SW 1271 (cell line): ENCODE measurements at places on chromosomes 6 and 20.

- peak; percentile 87 for DNase-seq
Observed at GRCh38 chr20:62704341-62704948, 4.2 kb upstream of the NTSR1 start.

DNA sequence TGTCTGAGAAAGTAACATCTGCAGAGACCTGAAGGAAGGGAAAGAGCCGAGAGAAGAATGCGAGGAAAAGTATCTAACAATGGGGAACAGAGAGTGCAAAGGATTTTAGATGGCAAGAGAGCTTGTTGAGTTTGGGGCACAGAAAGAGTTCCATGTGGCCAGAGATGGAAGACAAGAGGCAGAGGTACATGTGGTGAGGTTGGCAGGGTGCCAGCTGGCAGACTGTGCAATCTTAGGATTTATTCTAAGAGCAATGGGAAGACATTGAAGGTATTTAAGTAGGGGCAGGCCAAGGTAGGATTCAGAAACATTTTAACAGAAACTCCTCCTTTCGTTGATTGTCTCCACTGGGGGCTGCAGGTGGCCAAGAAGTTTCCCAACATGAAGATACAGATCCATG lies 20.4 kb upstream of the LBP start:
- no peak for DNase-seq

DNA sequence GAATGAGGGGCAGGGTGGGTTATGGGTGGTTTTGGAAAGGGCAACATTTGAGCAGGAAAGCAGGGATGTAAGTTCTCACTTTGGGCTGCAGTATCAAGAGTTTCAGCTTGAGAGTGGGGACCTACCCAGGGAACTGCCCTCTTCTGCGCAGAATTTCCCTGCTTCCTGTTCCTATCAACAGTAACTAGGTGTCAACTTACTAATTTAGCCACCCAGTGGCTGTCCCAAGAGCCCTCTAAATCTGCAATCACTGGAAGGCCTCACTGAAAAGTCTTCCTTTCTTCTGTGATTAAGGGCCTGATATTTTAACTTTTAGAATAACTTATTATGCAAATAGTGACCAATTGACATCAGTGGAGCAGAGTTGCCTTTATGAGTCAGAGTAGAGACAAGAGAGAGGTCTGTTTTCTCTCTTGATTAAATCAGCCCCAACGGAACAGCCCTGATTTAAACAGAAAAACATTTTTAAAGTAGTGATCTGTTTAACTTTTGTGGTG lies 118.2 kb upstream of the RIPOR2 start:
- DNase-seq, result no peak

- no peak for DNase-seq
Observed at GRCh38 chr6:12709556-12710232, 6.9 kb upstream of the PHACTR1 start.

GRCh38 chr20:23048283-23049200 lies 930 bp downstream of the THBD start:
- no peak for DNase-seq
